Fibroblast of skin of left quadriceps (primary cell): ENCODE measurements at places on chromosomes 6 and 20.
A peak's percentile ranks its signal among the peaks of the same experiment; 100 is the strongest.

DNA sequence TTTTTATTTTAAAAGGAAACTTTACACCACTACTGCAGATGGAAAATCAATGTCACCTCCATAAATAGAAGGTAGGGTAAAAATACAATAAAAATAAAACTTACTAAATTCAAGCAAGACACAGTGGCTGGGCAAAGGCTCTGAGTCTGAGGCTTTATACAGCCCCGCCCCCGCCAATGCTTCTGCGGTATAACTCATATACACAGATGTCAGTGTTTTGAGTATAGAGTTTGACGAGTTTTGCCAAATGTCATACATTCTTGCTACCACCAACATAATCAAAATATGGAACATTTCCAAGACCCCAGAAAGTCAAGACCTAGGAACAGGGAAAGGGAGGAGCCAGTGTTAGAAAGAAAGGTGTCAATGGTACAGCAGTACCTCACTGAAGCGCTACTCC lies 12.8 kb downstream of the NFATC2 start:
- DNase-seq: peak; percentile 36

DNA sequence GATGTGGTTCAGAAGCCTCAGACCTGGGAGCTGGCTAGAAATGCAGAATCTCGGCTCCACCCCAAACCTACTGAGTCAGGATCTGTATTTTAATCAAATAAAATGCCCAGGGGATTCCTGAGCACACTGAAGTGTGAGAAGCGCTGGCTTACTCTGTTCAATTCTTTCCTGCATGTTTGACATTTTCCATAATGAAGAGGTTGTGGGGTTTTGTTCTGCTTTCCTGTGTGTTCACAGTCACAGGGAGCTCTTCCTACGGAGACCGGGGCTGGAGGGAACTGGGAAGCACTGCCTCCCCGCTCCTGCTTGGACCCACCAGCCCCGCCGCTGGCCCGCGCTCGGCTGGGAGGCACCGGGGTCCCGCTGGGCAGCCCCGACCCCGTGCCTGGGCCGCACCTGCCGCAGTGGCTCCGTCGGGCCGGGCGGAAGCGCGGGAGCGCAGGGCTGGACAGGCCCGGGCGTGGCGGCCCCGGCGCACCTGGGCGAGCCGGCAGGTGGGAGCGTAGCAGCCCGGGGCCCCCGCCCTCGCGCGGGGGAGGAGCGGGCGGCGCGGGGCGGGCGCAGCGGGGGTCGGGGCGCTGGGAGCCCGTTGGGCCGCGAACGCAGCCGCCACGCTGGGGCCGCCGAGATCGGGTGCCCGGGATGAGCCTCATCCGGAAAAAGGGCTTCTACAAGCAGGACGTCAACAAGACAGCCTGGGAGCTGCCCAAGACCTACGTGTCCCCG lies at the start of gene MAPK13:
Gene MAPK13 (plus strand): TSS at position 573 of the 726 bp plus-strand sequence. CDS start 70 bp downstream, at position 643.
- no peak for DNase-seq

- no peak for DNase-seq
Observed at GRCh38 chr6:163444077-163444476, 29.6 kb downstream of the QKI start.

DNA sequence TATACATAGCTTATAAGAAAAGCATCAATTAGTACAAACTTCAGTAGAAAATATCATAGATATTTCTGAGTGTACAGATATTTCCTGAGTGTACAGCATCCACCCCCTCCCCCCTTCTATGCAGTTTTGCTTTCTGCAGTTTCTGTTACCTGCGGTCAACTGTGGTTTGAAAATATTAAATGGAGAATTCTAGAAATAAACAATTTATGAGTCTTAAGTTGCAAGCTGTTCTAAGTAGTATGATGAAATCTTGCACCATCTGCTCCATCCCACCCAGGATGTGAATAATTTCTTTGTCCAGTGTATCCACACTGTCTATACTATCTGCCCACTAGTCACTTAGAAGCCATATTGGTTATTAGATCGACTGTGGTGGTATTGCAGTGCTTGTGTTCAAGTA lies 15.8 kb upstream of the GPR63 start:
- DNase-seq: no peak

DNA sequence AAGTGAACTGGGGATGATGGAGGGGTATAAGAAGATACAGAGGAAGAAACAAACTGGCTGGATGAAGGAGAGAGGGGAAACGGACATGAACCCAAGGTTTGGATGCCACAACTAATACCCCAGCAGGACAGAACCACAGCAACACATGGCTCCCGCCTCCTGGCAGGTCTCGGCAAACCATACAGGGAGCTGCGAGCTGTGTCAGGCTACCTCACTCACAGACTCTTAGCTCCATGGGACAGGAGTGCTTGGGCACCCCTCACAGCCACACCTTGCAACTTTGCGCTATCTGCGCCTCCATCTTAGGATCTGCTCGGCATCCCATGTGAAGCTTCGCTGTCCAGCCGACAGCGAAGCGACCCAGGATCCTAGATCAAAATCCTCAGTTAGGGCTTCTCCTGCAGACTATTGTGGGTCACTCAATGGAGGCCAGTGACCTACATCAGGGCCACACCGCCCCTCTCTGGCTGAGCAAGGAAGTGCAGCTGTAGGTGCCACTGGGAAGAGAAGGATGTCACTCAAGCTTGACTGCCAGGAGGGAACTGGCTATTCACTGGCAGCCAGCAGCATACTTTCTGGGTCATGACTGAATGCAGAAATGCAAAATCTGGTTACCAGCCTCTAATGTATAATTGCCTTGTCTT lies 174.4 kb upstream of the RIN2 start:
- DNase-seq: peak; percentile 21

- DNase-seq: no peak
Observed at GRCh38 chr6:109874621-109875020, 103.5 kb upstream of the GPR6 start.

GRCh38 chr20:8301655-8302054 lies 169.6 kb downstream of the PLCB1 start:
- no peak for DNase-seq

GRCh38 chr6:5729813-5730517 lies 276.8 kb downstream of the NRN1 start:
- no peak for DNase-seq

- peak; percentile 56 for DNase-seq
Observed at GRCh38 chr6:119602215-119603178, 252.9 kb upstream of the MAN1A1 start.

DNA sequence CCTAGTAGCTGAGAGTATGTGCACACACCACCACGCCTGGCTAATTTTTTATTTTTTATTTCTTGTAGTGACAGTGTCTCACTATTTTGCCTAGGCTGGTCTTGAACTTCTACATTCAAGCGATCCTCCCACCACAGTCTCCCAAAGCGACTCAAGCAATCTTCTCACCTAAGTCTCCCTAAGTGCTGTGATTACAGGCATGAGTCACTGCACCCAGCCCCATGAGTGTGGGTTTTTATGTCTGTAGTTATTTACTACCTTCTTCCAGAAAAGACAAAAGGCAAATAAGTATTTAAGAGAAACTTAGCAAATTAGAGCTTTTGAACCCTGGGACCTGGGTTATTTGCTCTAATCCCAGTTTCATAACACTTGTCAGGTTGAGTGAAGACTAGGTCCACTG lies 92.3 kb upstream of the HCRTR2 start:
- no peak for DNase-seq

DNA sequence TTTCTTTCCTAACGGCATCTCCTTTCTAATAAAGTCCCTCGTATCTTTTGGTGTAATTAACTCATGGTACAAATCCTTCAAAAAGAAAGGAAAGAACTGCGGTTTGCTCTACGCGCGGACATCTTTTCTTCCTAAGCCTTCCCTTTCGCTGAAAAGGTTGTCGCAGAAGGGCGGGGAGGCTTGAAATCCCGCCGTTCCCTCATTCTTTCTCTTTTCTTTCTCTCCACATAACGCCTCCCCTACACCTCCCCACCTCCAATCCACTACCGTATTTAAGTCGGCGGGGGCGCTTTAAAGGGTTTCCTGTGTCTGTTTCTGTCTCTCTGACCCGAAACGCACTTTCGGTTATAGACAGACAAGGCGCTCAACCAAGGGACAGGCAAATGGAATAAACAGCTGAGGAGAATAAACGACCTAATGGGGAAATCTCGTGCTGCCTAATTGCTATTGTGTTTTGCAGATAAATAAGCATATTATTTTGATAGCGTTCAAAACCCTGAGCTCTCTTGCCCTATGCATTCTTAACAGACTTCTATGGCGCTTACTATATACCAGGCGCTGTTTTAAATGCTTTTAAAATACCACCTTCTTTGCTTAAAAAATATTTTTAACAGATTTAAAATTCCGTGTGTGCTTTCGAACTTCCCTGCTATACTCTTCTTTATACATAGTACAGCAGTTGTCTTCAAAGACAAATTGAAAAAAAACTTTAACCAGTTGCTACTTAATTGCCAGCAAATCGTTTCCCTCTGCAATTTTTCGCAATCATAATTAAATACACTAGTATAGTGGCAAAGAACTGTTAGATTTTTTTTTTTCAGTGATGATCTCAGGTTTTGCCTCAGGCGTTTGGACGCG lies 2.5 kb upstream of the HEY2 start:
- no peak for DNase-seq

- no peak for DNase-seq
Observed at GRCh38 chr20:17520583-17520982, 10.6 kb downstream of the BFSP1 start.

DNA sequence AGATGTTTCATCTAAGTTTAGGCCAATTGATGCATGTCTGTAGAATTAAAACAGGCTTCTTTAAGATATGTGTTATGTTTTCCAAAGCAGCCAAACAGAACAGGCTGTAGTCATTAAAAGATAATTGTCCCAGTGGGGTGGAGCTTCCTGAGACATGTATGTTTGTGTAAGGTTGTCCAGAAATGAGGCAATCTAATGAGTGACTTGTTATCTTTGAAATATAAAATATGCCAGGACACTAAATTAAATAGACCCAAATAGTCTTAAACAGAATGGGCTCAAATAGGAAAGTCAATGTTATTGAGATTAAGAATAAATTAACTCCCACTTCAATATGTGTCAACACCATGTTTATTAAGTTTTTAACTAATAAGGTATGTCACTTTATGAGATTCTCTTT lies 204.7 kb upstream of the RNF217 start:
- no peak for DNase-seq

GRCh38 chr20:63734946-63735858 lies 1.3 kb upstream of the LIME1 start:
- DNase-seq: no peak

DNA sequence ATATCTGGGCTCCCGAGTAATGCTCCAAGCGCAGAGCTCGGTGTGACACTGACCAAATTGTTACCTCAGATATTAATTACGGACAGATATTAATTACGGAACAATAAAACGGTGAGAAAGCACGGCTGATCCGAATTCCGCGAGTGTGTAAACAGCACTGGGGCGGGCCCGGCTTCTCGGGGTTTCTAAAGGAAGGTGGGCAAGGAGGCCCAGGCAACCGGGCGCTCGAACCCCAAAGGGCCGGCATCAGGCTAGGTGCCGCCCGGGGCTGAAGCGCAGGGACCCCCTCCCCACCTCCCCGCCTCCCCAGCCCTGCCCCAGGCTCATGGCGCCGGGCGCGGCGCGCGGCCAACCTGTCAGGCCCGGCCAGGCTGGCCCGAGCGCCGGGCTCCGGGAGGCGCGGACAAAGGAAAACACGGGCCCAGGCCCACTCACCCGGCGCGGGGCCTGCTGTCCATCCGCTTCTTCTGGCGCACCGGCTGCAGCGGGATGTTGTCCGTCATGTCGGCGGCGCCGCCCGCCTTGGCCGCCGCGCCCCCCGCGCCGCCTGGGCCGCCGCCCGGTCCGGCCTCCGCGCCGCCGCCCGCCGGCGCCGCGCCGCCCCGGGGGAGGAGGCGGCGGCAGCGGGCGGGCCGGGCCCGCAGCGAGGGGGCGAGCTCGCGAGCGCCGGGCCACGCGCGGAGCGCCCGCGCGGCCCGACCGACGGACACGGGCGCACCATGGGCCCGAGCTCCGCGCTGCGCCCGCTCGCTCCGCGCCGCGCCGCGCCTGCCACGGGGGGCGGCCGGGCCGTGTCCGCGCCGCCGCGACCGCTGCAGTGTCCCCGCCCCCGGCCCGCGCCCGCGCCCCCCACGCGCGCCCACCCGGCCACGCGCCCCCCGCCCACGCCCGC lies at the start of gene ATP9A:
Gene ATP9A (minus strand): TSS at position 524 of the 892 bp plus-strand sequence. CDS start 21 bp downstream, at position 503.
- no peak for DNase-seq

DNA sequence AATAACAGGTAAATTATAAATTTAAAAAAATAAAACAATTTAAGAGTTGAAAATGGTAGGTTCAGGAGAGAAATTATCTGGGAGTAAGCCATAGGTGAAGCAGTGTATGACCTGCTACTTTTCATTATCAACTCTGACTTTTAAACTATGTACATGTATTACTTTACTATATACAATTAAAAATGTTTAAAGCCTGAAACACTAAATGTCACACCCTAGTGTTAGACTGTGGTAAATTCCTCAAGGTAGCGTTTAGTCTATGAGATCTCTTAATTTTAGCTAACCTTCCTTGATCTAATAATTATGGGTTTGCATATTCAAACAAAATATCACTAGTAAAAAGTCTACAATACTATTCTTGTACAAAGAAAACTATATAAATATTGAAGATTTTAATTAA lies 22.3 kb upstream of the TBC1D32 start:
- no peak for DNase-seq

DNA sequence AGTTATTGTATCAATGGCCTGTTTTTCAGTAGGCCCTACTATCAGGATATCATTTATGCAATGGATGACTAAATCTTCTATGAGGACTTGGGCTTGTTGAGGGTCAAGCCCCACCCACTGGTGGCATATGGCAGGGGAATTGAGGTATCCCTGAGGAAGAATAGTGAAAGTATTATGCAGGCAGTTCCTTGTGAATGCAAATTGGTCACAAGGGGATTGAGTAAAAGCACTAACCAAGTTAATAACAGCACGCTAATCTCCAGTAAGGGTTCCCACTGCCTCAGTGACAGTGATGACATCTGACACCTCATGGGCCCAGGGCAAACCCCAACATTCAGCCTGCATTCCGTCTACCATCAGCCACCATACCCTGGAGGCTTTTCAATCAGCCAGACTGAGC lies 14.9 kb downstream of the BPIFA1 start:
- no peak for DNase-seq

DNA sequence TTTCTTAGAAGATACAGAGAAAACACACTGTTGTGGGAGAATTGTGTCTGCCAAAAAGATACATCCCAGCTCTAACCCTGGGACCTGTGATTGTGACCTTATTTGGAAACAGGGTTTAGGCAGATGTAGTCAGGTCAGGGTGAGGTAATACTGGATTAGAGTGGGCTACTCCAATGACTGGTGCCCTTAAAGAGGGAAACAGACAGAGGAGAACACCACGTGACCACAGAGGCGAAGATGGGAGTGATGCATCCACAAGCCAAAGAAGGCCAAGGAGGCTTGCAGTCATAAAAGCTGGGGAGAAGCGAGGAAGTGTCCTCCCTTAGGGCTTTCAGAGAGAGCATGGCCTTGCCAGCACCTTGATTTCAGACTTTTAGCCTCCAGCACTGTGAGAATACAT lies 35.6 kb downstream of the SLC52A3 start:
- DNase-seq: no peak

- no peak for DNase-seq
Observed at GRCh38 chr20:45347936-45348778, at the start of gene SDC4. SDC4 (minus strand) TSS chr20:45348424; CDS start chr20:45348384, 40 bp downstream.

DNA sequence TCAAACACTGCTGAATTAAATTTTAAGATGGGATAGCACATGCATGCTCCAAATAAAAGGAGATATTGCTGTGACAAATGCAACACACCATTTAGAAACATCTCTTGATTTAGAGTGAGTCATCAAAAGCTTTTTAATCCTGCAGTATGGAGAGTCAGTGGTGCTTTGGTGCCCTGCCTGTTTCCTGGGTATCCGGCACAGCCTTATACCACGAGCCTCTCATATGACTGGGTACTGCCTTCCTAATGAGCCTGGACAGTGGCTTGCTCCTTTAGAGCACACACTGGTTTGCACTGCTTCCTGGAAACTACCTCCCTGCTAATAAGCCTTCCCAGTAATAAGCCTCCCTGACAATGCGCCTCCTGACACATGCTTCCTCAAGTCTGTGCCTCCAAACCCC lies 65.3 kb upstream of the KCNK16 start:
- no peak for DNase-seq
